ENCODE measurements at places on chromosomes 4 and X.

GRCh38 chr4:57764856-57765255, 654.7 kb upstream of the IGFBP7 start:
- DNase-seq, result no peak

- DNase-seq, result no peak
Observed at GRCh38 chrX:11407331-11408108, 114.3 kb downstream of the AMELX start.

DNA sequence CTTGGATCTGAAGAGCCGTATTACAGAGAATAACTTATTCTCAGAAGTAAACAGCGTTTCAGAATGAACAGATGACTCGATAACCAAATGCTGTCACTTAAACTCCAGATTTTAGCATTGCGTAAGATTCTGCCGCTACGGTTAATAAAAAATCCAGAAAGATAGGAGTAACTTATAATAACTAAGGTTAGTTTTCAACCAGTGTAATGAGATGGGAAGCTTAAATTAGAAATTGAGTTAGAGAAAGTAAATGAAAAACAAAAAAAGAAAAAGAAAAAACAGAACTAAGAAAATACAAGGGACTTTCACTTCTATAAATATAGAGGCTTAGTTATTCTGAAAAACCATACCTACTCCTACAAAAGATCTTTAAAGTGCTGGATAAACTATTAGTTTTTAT, 13.1 kb upstream of the PARM1 start:
- DNase-seq, result no peak

DNA sequence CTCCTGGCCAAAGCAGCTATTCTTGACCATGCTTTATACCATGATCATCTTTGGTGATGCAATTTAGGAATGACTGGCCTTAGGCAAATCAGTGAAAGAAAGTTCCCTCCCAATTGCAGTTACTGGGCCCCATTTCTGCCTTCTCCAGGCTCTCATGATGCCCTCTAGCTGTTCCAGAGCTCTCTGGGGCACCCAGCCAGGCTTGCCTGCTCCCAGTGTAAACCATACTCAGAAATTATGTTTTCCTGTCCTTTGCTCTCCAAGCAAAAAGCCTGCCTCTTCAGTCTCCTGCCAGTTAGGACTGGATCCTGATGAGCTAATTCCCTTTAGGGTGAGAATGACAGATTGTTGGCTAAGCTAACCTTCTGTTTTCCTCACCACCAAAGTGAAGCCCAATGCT, 85.3 kb upstream of the RBPJ start:
- DNase-seq, result no peak

GRCh38 chrX:46929439-46930261, 17.4 kb downstream of the JADE3 start:
- DNase-seq, result no peak

DNA sequence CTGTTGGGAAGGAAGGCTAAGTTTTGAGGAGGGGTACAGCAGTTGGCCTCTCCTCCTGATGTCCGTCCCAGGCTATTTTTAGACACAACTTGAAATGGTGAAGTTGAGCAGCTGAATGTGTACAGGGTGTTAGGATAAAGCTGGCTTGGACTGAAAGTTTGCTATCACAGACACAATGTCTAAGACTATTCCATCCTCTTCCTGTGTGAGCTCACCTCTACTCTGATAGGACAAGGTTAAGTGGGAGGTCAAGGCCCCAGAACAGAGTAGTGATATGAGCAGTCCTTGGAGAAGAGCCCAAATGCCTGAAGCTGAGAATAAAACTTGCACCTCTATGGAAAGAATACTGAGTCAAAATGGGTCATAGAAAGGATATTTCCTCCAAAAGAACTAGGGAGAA, 4.1 kb downstream of the ATP1B4 start:
- no peak for DNase-seq

DNA sequence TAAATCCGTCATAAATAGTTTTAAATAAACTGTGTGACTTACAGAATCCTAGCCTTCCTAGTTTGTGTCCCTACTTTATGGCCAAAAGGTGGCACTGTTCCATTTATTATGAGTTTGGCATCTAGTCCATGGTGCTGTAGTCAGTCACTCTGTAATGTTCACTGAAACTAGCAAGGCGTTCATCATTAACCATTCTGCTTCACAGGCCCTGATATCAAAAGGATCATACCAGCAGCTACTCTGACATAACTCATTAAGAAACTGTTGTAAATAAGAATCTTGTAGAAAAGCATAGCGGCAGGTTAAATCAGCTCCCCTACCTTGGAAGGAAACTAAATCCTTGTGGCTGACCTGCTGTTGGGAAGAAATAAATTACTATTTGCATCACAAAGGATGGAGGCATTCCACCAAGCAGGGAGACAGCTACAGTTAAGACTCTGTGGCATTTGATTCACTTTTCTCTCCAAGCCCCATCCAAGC, 919.6 kb upstream of the DIAPH2 start:
- peak; percentile 54 for DNase-seq

- DNase-seq, result no peak
Observed at GRCh38 chrX:1534301-1535168, 2.5 kb downstream of the P2RY8 start.

GRCh38 chr4:19562456-19562855, 689.2 kb upstream of the SLIT2 start:
- DNase-seq, result no peak

DNA sequence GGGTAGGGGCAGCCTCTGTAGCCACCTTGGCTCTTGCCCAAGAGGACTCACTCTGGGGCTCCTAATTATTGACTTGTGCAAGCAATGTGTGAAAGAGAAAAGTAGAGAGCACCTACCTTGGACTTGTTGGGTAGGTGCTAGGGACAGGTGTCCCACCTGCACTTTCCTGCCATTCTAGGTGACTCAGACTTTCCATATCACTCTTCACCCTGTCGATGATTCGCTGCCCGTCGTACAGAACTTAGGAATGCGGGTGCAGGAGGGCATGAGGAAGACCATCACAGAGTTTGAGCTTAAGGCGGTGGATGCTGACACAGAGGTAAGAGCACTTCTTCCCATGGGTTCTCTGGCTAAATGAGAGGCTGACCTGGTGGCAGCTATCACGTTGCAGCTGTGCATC, 87.3 kb upstream of the ANXA3 start:
- DNase-seq, result no peak
